Aorta (tissue), 5 donors: ENCODE measurements at places on chromosomes 2 and 18. TPM values are rescaled to one million over a fixed set of nuclear protein-coding genes. Genes with fewer than 3 reads are reported as not detected.

GRCh38 chr18:78192054-78192453, 787.6 kb upstream of the SALL3 start:
- no peaks in the 10 kb centered on the region for H3K27me3 ChIP-seq
- no peak overlapping the region for H3K27ac ChIP-seq
- H3K4me3 ChIP-seq: no peak overlapping the region
- no peaks in the 10 kb centered on the region for H3K36me3 ChIP-seq
- no peak for DNase-seq
- H3K4me1 ChIP-seq: no peaks in the 10 kb centered on the region

- H3K4me3 ChIP-seq: no peak overlapping the region
- DNase-seq: no peak
- H3K27ac ChIP-seq: no peak overlapping the region
- no peaks in the 10 kb centered on the region for H3K4me1 ChIP-seq
These were observed 4.4 kb upstream of the VPS54 start for GRCh38 chr2:64023485-64024258.

- no peaks in the 10 kb centered on the region for H3K4me1 ChIP-seq
- no peak overlapping the region for H3K4me3 ChIP-seq
- DNase-seq: no peak
- H3K27ac ChIP-seq: no peak overlapping the region
- H3K36me3 ChIP-seq: peaks cover 2% of the 10 kb centered on the region
These were observed 104.8 kb downstream of the NOL10 start for GRCh38 chr2:10584843-10585475.

GRCh38 chr18:80247393-80247841, at the start of gene PARD6G:
PARD6G (minus strand) TSS chr18:80247514; CDS start chr18:80247348, 166 bp downstream.
- peak; percentile 96 for DNase-seq
- no peaks in the 10 kb centered on the region for H3K4me1 ChIP-seq
- H3K36me3 ChIP-seq: no peaks in the 10 kb centered on the region
- no peaks in the 10 kb centered on the region for H3K27me3 ChIP-seq
- no peak within 1 kb of the TSS for H3K27ac ChIP-seq

- no peaks in the 10 kb centered on the region for H3K36me3 ChIP-seq
- H3K27me3 ChIP-seq: no peaks in the 10 kb centered on the region
- no peak for DNase-seq
- H3K4me1 ChIP-seq: no peaks in the 10 kb centered on the region
- peak overlapping the region; percentile 2 for H3K27ac ChIP-seq
- no peak overlapping the region for H3K4me3 ChIP-seq
These were observed 32.0 kb downstream of the MARCHF4 start for GRCh38 chr2:216340280-216340631.

- no peaks in the 10 kb centered on the region for H3K27me3 ChIP-seq
- no peak overlapping the region for H3K4me3 ChIP-seq
- peaks cover 3% of the 10 kb centered on the region for H3K4me1 ChIP-seq
- no peaks in the 10 kb centered on the region for H3K36me3 ChIP-seq
These were observed 245.7 kb downstream of the IKZF2 start for GRCh38 chr2:212905640-212906201.

- H3K27me3 ChIP-seq: no peaks in the 10 kb centered on the region
- no peak overlapping the region for H3K27ac ChIP-seq
- H3K36me3 ChIP-seq: no peaks in the 10 kb centered on the region
- no peaks in the 10 kb centered on the region for H3K4me1 ChIP-seq
- peak; percentile 82 for DNase-seq
These were observed 18.8 kb downstream of the TGOLN2 start for GRCh38 chr2:85308896-85309555.

- no peak overlapping the region for H3K27ac ChIP-seq
- H3K36me3 ChIP-seq: no peaks in the 10 kb centered on the region
- H3K4me1 ChIP-seq: no peaks in the 10 kb centered on the region
- no peaks in the 10 kb centered on the region for H3K27me3 ChIP-seq
- no peak for DNase-seq
These were observed 254.1 kb downstream of the LOXHD1 start for GRCh38 chr18:46402945-46403344.

DNA sequence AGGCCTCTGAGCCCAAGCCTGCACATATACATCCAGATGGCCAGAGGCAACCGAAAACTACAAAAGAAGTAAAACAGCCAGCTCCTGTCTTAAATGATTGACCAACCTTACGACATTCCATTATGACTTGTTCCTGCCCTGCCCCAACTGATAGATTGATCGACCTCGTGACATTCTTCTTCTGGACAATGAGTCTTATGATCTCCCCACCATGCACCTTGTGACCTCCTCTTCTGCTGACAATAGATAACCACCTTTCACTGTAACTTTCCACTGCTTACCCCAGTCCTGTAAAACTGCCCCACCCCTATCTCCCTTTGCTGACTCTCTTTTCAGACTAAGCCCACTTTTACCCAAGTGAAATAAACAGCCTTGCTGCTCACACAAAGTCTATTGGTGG, 670.0 kb upstream of the PKDCC start:
- no peak overlapping the region for H3K27ac ChIP-seq
- no peak overlapping the region for H3K4me3 ChIP-seq
- H3K36me3 ChIP-seq: no peaks in the 10 kb centered on the region
- DNase-seq: no peak
- H3K4me1 ChIP-seq: no peaks in the 10 kb centered on the region

- DNase-seq: no peak
- H3K36me3 ChIP-seq: no peaks in the 10 kb centered on the region
- H3K4me1 ChIP-seq: no peaks in the 10 kb centered on the region
- no peak overlapping the region for H3K27ac ChIP-seq
- H3K27me3 ChIP-seq: no peaks in the 10 kb centered on the region
These were observed 36.6 kb downstream of the LRP1B start for GRCh38 chr2:142094233-142094632.

- H3K27me3 ChIP-seq: no peaks in the 10 kb centered on the region
- H3K4me3 ChIP-seq: no peak overlapping the region
- DNase-seq: no peak
These were observed 837.4 kb downstream of the LRRTM4 start for GRCh38 chr2:76684756-76685155.

GRCh38 chr18:51196811-51197660, 445 bp downstream of the MEX3C start:
- H3K36me3 ChIP-seq: no peaks in the 10 kb centered on the region
- H3K27ac ChIP-seq: peak overlapping the region; percentile 83
- peak overlapping the region; percentile 70 for H3K4me3 ChIP-seq
- H3K4me1 ChIP-seq: no peaks in the 10 kb centered on the region

DNA sequence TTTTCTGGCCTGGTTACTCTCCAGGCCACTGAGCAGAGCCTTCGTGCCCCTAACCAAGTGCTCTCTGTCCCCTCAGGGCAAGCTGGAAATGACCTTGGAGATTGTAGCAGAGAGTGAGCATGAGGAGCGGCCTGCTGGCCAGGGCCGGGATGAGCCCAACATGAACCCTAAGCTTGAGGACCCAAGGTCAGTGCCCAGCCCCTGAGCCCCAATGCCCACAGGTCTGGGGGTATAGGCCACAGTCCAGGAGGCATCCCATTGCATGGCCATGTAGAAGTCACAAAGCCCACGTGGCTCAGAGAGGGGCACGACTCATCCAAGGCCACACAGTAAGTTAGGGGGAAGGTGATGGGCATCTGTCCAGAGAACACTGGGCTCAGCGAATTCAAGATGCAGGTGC, 227.6 kb downstream of the DYSF start:
- H3K4me1 ChIP-seq: no peaks in the 10 kb centered on the region
- no peak overlapping the region for H3K4me3 ChIP-seq

DNA sequence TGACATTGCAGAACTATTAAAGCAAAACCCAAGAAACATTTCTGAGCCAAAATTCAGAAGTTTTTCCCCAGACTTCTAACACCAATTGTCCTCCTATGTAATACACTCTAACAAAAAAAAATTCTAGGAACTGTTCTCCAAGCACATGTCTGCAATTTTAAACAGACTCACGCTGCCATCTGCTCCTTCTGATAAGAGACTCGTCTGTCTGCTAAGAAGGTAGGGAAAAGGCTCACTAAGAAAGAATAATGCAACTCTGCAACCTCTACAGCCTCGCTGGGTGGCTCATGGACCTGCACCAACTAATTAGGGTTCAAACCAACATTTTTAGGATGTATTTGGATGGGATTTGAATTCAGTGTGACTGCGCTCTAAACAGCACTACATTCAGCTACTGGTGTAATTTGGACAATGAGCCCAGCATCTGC, 366.5 kb downstream of the DSC3 start:
- no peaks in the 10 kb centered on the region for H3K36me3 ChIP-seq
- H3K4me1 ChIP-seq: no peaks in the 10 kb centered on the region
- H3K27ac ChIP-seq: no peak overlapping the region
- no peak overlapping the region for H3K4me3 ChIP-seq

- H3K27me3 ChIP-seq: no peaks in the 10 kb centered on the region
- H3K4me1 ChIP-seq: no peaks in the 10 kb centered on the region
- no peak overlapping the region for H3K4me3 ChIP-seq
These were observed 65.4 kb downstream of the TRIP12 start for GRCh38 chr2:229856413-229856812.

DNA sequence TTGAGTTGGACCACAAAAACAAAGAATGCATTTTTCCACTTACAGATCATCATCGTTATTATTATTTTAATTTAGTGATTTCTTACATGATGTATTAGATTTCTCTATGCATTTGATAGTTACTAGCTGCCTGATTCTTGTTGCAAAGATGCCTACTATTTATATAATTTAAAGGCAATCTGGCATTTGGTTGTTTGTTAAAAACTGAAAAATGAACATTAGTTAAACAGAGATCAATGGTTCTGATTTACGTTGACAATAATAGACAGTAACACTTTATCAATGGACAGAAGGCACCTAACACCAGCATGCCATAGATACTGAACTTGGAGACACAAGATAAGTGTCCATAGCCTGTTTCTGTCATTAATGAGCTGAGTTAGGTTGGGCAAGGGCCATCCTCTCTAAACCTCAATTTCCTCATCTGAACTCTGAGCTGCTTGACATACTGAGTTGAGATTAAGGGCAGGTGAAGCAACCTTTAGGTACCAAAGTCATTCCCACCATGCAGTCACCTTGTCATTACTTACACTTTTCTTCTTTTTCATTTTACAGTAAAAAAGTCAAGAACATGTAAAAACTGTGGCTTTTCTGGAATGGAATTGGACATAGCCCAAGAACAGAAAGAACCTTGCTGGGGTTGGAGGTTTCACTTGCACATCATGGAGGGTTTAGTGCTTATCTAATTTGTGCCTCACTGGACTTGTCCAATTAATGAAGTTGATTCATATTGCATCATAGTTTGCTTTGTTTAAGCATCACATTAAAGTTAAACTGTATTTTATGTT, 3.1 kb downstream of the CCL20 start:
- no peak overlapping the region for H3K27ac ChIP-seq
- DNase-seq: no peak

DNA sequence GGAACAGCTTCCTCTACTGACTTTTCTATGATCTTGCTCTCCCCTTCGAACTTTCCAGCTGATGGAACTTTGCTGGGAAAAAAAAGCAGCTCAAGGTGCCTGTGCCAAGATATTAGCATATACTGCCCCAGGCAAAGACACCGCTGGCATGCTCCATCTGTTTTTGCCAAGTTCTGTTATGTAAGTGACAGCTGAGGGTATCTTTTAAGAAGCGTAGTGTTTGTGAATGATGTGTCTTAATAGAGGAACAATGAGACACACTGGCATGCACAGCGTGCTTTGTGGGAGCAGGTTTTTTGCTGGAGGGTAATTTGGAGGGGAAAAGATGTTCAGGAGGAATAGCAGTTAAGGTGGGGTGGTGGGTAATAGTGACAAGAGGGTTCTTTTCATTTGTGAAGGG, 47.8 kb downstream of the SLC4A3 start:
- no peaks in the 10 kb centered on the region for H3K27me3 ChIP-seq
- no peaks in the 10 kb centered on the region for H3K4me1 ChIP-seq
- no peaks in the 10 kb centered on the region for H3K36me3 ChIP-seq
- no peak overlapping the region for H3K4me3 ChIP-seq
- DNase-seq: no peak

DNA sequence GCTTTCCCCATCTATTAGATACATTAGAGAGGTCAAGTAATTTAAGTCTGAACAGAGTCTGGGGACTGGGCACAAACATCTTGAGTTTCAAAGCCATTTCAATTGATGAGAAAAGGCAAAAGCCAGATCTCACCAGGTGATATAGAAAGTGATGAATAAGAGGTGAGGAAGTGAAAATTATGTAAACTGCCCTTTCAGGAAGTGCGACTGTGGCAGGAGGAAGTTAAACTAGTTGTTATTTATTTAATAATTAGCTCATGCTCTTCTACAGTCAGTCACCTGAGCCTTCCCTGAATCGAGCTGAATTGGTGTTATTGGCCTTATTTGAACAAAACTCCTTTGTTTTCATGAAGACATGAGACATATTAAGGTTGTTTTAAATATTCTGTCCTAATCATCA, 115.1 kb downstream of the CDH20 start:
- no peaks in the 10 kb centered on the region for H3K4me1 ChIP-seq
- H3K27ac ChIP-seq: no peak overlapping the region
- no peaks in the 10 kb centered on the region for H3K27me3 ChIP-seq
- no peaks in the 10 kb centered on the region for H3K36me3 ChIP-seq
- DNase-seq: no peak

GRCh38 chr2:64383016-64383591, 70.9 kb upstream of the LGALSL start:
- DNase-seq: no peak
- no peaks in the 10 kb centered on the region for H3K4me1 ChIP-seq
- H3K4me3 ChIP-seq: no peak overlapping the region
- no peaks in the 10 kb centered on the region for H3K36me3 ChIP-seq

GRCh38 chr2:85475799-85476490, 57.4 kb downstream of the SH2D6 start:
- DNase-seq: no peak
- H3K4me1 ChIP-seq: no peaks in the 10 kb centered on the region
- no peaks in the 10 kb centered on the region for H3K27me3 ChIP-seq

- no peaks in the 10 kb centered on the region for H3K27me3 ChIP-seq
- no peak overlapping the region for H3K27ac ChIP-seq
- no peaks in the 10 kb centered on the region for H3K4me1 ChIP-seq
- no peak for DNase-seq
- H3K36me3 ChIP-seq: no peaks in the 10 kb centered on the region
These were observed 1189.4 kb downstream of the DSC3 start for GRCh38 chr18:29853126-29853525.

- no peak overlapping the region for H3K4me3 ChIP-seq
- H3K36me3 ChIP-seq: peaks cover 2% of the 10 kb centered on the region
- H3K27me3 ChIP-seq: no peaks in the 10 kb centered on the region
- no peak for DNase-seq
These were observed 8.7 kb upstream of the WIPF1 start for GRCh38 chr2:174606336-174606735.

Gene MYO5B
- total RNA-seq: 1.2 TPM

Gene PPIG
- total RNA-seq: 52.5 TPM

Gene UGT1A6
- not detected for total RNA-seq

Gene XDH
- total RNA-seq: not detected

Gene CERKL
- not detected for total RNA-seq

Gene MYO3B
- 0.32 TPM for total RNA-seq

Gene KIF5C
- 3.4 TPM for total RNA-seq

Gene ST6GAL2
- total RNA-seq: 107 TPM

Gene CYP27A1
- total RNA-seq: 50.6 TPM

Gene RMC1
- 33.6 TPM for total RNA-seq

Gene HOXD12
- not detected for total RNA-seq

Gene IFIH1
- total RNA-seq: 16.3 TPM

Gene PRKCE
- total RNA-seq: 20.3 TPM

Gene VIT
- total RNA-seq: 29.2 TPM
